Activated T-helper 1 cell treated with anti-CD3 and anti-CD28 coated beads, Interleukin-12 subunit alpha, Interleukin-12 subunit beta, Interleukin-2, Interleukin-4 antibody, amounts not matched to agents 30 ng/mL and 10 ng/mL and 1 ng/mL, durations not matched to agents 14 hours and 24 hours and 36 hours (primary cell): ENCODE measurements at places on chromosomes 1 and 21.

- H3K4me3 ChIP-seq = no peak overlapping the region
- no peaks in the 10 kb centered on the region for H3K4me1 ChIP-seq
- H3K27me3 ChIP-seq = peaks cover 6% of the 10 kb centered on the region
- H3K36me3 ChIP-seq = no peaks in the 10 kb centered on the region
Observed at GRCh38 chr1:55512466-55512865, 297.3 kb upstream of the USP24 start.

GRCh38 chr1:182120411-182121258 is 59.1 kb upstream of the ZNF648 start:
- no peak overlapping the region for H3K27ac ChIP-seq
- no peak overlapping the region for H3K4me3 ChIP-seq
- no peak for DNase-seq
- H3K4me1 ChIP-seq = no peaks in the 10 kb centered on the region

GRCh38 chr1:77536813-77537212 is 145.6 kb downstream of the ZZZ3 start:
- H3K27ac ChIP-seq = no peak overlapping the region
- no peaks in the 10 kb centered on the region for H3K4me1 ChIP-seq
- no peak for DNase-seq
- no peaks in the 10 kb centered on the region for H3K27me3 ChIP-seq
- H3K36me3 ChIP-seq = no peaks in the 10 kb centered on the region

DNA sequence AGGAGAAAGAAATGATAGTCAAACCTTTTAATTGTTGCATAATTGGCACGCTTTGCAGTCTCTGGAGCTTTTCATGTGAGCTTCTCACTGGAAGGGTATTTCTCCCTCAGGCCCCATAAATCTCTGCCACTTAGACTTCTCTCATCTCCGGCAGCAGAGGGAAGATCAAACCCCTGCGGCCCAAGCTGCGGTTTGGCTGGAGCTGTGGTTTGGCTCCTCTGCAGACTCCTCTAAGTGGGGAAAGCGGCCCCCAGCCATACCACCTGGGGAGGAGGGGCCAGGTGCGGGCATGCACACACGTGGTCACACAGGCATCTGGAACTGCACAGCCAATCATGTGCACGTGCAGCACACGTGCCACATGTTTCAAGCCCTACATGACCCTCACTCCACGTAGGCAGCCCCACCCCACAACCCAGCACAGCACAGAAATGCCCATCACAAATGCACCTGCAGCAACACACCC is 58.3 kb downstream of the UBE2T start:
- no peak overlapping the region for H3K4me3 ChIP-seq
- no peak for DNase-seq
- no peaks in the 10 kb centered on the region for H3K4me1 ChIP-seq
- peaks cover 14% of the 10 kb centered on the region for H3K27me3 ChIP-seq
- no peaks in the 10 kb centered on the region for H3K36me3 ChIP-seq
- no peak overlapping the region for H3K27ac ChIP-seq

DNA sequence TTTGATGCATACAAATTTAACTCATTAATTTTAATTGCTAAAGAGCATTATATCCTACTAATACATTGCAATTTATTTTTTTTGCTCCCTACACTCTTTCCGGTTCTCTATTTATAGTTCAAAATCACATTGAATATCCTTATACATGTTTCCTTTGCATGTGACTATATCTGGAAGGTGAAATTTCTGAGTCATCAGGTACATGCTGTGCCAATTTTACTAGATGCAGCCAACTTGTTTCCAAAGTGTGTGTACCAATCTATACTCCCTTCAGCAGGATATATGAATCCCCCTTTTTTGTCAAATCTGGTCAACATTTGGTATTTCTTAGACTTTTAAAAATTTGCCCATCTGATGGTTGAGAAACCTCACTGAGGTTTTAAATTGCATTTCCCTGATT is 602.9 kb upstream of the CAMK1G start:
- H3K4me3 ChIP-seq = no peak overlapping the region
- no peak overlapping the region for H3K27ac ChIP-seq
- no peaks in the 10 kb centered on the region for H3K36me3 ChIP-seq

DNA sequence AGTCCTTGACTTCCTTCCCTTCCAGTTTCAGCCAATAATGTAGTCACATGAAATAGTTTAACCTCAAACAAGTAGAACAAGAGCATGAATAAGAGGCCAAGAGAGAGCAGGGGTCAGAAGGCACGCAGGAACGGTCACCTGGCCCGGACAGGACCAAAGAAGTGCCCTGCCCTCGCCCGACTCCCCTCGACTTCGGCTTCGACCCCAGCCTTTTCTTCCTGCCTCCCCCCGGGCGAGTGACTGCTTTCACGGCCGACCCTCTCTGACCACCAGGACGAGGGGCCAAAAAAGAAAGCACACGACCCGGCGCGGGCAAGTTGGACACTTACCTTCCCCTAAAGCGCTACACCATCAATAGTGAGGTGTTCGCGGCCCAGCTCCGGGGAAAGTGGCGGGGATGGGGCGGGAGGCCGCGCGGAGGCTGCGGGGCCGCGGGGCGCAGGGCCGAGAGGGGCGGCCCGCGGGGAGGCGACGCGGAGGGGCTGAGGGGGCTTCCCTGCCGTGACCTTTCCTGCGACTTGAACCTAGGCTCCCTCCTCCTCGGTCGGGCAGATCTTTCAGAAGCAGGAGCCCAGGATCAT is 519 bp downstream of the RERE start:
- peak overlapping the region; percentile 93 for H3K27ac ChIP-seq
- peak overlapping the region; percentile 86 for H3K4me3 ChIP-seq
- no peaks in the 10 kb centered on the region for H3K36me3 ChIP-seq

- no peaks in the 10 kb centered on the region for H3K4me1 ChIP-seq
- no peaks in the 10 kb centered on the region for H3K36me3 ChIP-seq
- no peak for DNase-seq
- no peaks in the 10 kb centered on the region for H3K27me3 ChIP-seq
Observed at GRCh38 chr21:8998946-8999681, 1522.3 kb upstream of the TPTE start.

DNA sequence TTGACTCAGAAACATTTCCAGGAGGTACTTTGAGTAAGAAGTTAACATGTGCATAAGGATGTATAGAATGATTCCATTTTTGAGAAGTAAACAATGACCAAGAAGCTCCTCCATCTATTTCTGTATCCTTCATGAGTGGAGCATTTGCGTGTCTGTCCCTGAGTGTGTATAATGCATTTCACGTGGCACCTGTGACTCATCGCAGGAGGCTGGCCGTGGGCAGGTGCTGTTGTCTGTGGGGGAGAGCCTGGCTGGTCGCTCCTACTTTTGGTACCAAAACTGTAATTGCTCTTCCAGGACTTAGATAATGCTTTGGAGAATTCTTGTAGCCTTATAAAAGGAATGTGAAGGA is 16.5 kb downstream of the SLC37A1 start:
- H3K36me3 ChIP-seq = peaks cover 28% of the 10 kb centered on the region
- peak overlapping the region; percentile 63 for H3K27ac ChIP-seq
- H3K27me3 ChIP-seq = no peaks in the 10 kb centered on the region

DNA sequence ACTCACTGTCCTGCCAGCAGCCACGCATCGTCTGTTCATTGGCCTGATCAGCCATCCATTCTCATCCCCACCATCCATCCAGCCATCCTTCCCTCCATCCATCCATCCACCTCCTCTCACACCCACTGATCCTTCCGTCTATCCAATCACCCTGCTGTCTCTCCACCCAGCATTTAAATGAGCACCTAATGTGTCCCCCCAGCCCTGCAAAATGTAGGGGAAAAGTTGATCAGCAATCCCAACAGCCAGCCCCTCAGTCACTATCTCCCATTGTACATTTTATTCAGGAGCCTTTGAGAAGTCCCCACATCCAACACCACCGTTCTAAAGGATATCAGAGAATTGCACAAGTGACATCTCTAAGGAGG is 11.1 kb upstream of the DDOST start:
- H3K4me3 ChIP-seq = no peak overlapping the region
- H3K36me3 ChIP-seq = no peaks in the 10 kb centered on the region
- no peaks in the 10 kb centered on the region for H3K4me1 ChIP-seq
- H3K27me3 ChIP-seq = peaks cover 13% of the 10 kb centered on the region

DNA sequence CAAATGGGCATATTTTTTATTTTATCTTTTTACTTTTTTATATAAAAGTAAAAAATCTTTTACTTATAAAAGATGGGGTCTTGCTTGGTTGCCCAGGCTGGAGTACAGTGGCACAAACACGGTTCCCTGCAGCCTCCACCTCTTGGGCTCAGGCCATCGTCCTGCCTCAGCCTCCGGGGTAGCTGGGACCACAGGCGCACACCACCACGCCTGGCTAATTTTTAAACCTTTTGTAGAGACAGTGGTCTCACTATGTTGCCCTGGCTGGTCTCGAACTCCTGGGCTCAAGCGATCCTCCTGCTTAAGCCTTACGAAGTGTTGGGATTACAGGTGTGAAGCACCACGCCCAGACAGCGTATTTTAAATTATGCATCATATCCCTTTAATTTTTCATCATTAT is 986 bp downstream of the H6PD start:
- peak overlapping the region; percentile 89 for H3K27ac ChIP-seq
- H3K27me3 ChIP-seq = peaks cover 3% of the 10 kb centered on the region
- H3K36me3 ChIP-seq = peaks cover 21% of the 10 kb centered on the region
- peaks cover 47% of the 10 kb centered on the region for H3K4me1 ChIP-seq
- DNase-seq = no peak

DNA sequence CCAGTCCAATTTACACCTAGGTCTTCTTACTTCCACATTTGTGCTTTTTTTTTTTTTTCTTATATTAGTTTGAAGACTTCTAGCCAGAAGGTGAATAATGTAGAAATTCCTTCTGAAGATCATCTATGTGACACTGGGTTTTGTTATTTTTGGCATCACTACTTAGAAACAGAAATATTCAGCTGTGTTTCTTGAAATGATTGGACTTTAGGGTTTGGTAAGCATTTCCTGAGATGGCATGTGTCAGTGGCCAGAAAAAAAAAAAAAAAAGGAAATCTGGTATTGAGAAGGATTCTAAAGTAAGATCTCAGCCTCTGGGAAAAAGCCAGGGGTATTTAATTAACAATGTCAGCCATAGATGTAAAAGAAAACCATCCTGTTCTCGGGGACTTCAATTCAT is 43.4 kb upstream of the LRRC8C start:
- peaks cover 89% of the 10 kb centered on the region for H3K4me1 ChIP-seq
- no peaks in the 10 kb centered on the region for H3K27me3 ChIP-seq
- peak overlapping the region; percentile 11 for H3K4me3 ChIP-seq
- peaks cover 66% of the 10 kb centered on the region for H3K36me3 ChIP-seq

GRCh38 chr1:179226738-179227137 is 2.7 kb downstream of the ABL2 start:
- no peaks in the 10 kb centered on the region for H3K27me3 ChIP-seq
- H3K27ac ChIP-seq = no peak overlapping the region
- no peak for DNase-seq
- H3K36me3 ChIP-seq = peaks cover 10% of the 10 kb centered on the region
- H3K4me3 ChIP-seq = no peak overlapping the region
- peaks cover 31% of the 10 kb centered on the region for H3K4me1 ChIP-seq

DNA sequence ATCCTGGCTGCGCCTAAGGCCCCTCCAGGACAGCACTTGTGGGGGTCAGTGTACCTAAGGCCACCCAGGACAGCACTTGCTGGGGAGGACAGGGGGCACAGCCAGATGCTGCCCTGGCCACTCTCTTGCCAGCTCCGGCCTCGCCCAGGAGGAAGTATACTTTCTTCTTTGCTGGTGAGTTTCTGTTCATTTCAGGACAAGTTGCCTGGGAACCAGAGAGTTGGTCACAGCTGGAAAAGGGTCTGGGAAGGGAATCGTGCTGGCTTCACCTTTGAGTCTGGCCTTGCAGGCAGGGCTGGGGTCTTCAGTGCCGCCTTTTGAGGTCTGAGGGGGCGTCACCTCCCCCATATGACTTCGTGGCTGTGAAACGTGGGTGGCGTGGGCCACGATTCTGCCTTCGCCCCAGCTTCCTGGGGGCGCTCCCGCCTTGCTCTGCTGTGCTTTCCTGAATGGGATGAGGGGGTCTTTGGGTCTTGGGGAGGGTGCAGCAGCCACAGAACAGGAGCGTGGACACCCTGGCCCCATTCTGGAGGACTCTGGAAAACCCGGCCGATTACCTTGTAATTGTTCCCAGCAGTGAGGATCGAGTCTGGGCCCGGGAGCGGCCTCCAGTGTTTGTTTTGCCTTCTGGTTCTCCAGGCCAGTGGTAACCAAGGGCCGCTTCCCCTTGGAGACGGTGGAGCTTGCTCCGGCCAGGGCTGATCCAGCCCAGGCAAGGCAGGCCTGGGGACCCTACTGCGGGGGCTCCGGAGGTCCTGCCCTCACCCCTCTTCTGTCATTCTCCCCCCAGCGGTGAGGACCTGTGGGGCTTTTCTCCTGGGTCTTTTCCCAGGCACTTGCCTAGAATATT is 45.9 kb downstream of the SPSB1 start:
- no peak overlapping the region for H3K4me3 ChIP-seq
- H3K27ac ChIP-seq = no peak overlapping the region
- DNase-seq = no peak

GRCh38 chr1:97114842-97115241 is 393.3 kb downstream of the PTBP2 start:
- H3K27me3 ChIP-seq = no peaks in the 10 kb centered on the region
- H3K4me1 ChIP-seq = no peaks in the 10 kb centered on the region
- H3K36me3 ChIP-seq = no peaks in the 10 kb centered on the region
- DNase-seq = no peak
- no peak overlapping the region for H3K4me3 ChIP-seq
